ENCODE measurements at places on chromosomes 13 and 19.

DNA sequence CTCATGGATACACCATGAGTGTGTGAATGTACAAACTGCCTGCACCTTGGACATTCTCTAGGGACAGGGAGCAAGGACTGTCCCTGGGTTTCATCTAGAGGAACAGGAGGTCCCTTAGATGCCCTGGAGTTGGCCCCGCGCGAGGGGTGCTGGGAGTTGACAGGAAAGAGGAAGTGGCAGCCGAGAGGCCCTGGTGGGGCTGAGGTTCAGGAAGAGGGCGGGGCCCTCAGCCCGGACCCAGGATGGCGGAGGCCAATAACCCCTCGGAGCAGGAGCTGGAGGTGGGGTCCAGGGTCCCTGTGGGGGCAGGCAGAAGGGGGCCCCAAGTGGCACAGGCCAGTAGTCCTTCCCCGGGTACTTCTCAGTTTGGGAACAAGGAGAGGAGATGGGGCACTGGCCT lies 6.9 kb downstream of the PKN1 start:
- no peak for DNase-seq

DNA sequence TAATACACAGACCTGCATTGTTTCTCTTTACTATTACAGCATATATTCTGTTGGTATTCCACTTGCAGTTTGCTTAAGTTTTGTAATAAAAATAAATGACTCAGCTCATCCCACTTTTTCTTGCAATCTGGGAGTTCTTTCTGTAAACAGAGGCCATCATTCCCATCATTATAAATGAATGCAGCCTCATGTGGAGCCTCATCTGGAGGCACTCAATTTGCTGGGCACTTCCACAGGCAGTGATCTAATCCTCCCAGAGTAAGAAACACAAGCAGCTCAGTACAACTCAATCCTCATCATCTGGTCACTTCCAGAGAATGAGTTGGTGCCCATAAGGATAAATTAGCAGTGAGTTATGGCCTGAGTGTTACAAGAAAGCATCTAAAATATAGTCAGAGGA lies 2801.9 kb downstream of the PCDH9 start:
- no peak for DNase-seq

GRCh38 chr13:105329359-105329758 lies 1206.1 kb downstream of the EFNB2 start:
- no peak for DNase-seq

DNA sequence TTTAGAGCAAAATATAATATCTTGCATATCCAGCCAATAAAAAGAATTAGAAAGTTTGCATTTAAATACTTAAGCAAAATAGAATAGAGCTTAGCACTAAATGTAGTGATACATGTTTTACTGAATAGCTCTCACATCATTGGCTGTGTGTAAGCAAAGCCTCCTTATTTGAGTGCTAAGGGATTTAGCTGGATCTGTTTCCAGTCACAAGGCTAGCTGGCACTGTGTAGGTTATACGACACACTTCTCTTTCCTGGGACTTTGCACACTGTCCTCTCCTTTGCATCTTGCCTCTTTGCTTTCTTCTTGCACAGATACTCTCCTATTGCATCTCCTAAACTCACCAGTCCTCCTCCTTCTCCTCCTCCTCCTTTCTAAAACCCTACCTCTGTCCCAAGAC lies 423.8 kb downstream of the KLF5 start:
- no peak for DNase-seq

Data from cerebellar nuclear complex (tissue), 1 donor.